ENCODE measurements at places on chromosomes 6 and 20. TPM values are rescaled to one million over a fixed set of nuclear protein-coding genes. Genes with fewer than 3 reads are reported as not detected.

- no peak for DNase-seq
These were observed 31.2 kb downstream of the TPX2 start for GRCh38 chr20:31770243-31770642.

DNA sequence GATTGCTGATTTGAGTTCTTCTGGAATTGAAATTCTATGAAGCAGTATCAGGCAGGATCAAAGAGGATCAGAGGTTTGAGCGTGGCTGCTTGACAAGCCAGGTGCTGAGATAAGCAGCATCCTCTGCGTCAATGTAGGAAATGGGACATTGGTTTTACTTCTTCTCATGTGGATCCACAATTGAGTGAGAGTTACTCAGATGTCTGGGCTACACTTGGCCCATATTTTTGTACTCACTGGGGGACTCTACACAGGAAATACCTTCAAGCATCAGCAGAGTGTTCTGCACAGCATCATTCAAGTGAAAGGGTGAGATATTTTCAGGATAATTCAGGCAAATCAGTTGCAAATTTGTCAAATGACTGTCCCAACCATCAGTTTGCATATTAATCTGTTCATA, 613.9 kb upstream of the ARID1B start:
- DNase-seq = peak; percentile 29

GRCh38 chr6:39207416-39208222, 21.7 kb downstream of the KCNK5 start:
- DNase-seq = peak; percentile 82

- no peak for DNase-seq
These were observed 107.0 kb upstream of the FOXO3 start for GRCh38 chr6:108453601-108454185.

DNA sequence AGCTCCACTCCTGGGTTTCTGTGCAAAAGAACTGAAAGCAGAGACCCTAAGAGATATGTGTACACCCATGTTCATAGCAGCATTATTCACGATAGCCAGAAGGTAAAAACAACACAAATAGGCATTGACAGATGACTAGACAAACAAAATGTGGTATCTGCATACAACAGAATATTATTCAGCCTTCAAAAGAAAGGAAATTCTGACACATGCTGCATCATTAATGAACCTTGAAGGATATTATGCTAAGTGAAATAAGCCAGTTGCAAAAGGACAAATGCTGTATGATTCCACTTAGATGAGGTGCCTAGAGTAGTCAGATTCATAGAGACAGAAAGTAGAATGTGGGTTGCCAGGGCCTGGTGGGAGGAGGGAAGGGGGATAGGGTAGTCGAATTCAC, 17.8 kb downstream of the AAR2 start:
- DNase-seq = no peak

- no peak for DNase-seq
These were observed 193.7 kb downstream of the TFAP2A start for GRCh38 chr6:10221178-10221577.

The GRM4 gene
- total RNA-seq = not detected

The TP53TG5 gene
- not detected for total RNA-seq
